Right forelimb (tissue), 1 donor: ENCODE measurements at places on chromosomes 2 and 18.

DNA sequence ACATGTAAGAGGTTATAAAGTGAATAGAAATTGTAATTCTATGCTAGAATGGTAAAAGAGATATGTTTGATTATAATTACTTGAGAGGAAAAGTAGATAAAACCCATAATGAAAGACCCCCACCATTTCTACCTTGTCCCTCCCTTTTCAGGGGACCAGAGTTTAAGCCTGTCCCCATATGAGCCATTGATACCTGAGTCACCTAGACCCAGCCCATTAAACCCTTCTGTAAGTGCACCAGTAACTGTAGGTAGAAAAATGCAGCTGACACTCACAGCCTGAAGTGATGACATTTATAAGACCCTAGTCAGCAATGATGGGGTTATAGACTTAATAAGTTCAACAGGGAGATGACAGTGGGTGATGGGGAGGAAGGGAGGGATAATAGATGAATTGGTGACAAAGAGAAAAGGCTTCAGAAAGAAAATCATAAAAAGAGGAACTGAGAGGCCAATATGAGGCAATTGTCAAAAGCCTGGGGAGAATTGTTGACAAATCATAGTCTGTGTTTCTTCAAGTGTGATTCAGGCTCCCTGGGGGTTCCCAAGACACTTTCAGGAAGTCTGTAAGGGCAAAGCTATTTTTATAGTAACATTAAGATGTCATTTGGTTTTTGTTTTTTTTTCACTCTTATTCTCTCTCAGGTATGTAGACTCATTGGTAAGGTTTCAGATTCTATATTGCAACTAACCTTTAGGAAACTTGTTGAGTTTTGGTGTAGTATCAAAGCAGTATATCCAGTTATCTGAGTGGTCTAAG lies 544.2 kb downstream of the SATB2 start:
- no peak for DNase-seq

GRCh38 chr2:95158891-95159619 lies 593 bp downstream of the ZNF514 start:
- peak; percentile 73 for DNase-seq

DNA sequence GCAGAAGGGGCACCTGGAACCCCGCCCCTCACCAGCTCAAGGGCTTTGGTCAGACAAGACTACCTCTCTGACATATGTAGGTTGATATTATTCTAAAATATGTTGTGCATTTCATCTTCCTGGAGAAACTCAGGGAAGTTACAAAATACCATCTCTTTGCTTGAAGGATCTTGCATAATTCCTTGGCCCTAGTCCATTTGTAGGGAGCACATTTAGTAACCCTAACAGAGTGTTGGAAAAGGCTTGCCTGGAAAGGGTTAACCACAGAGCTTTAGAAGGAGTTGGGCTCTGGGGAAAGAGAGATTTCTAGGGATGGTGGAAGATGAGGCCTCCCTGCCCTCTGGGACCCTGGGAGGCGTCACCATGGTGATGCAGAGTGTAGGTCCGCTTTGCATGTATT lies 143.0 kb upstream of the SLC1A4 start:
- DNase-seq: no peak

DNA sequence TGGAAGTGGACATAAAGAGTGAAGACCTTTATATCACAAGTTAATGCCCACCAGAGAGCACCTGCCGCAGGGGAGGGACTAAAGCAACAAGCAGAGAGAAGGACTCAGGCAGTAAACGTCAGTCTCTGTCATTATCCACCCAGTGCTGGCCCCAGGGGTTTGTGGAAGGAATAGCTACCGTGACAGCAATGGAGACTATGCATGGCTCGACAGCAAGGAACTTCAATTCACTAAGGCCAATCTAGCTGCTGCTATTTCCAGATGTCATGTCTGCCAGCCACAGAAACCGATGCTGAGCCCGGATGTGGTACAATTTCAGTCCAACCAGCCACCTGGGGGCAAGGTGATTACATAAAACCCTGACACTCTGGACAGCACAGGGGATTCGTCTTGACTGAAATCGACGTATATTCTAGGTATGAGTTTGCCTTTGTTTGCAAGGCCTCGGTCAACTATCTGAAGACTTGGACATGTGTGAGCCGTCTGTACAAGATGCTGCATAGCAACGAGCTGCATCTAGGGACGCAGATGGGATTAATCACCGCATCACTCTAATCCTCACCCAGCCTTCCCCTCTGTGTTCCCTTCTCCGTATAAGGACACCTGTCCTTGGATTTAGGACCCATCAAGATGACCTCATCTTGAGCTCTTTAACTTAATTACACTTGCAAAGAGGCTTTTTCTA lies 154.1 kb upstream of the SH3BP4 start:
- no peak for DNase-seq

DNA sequence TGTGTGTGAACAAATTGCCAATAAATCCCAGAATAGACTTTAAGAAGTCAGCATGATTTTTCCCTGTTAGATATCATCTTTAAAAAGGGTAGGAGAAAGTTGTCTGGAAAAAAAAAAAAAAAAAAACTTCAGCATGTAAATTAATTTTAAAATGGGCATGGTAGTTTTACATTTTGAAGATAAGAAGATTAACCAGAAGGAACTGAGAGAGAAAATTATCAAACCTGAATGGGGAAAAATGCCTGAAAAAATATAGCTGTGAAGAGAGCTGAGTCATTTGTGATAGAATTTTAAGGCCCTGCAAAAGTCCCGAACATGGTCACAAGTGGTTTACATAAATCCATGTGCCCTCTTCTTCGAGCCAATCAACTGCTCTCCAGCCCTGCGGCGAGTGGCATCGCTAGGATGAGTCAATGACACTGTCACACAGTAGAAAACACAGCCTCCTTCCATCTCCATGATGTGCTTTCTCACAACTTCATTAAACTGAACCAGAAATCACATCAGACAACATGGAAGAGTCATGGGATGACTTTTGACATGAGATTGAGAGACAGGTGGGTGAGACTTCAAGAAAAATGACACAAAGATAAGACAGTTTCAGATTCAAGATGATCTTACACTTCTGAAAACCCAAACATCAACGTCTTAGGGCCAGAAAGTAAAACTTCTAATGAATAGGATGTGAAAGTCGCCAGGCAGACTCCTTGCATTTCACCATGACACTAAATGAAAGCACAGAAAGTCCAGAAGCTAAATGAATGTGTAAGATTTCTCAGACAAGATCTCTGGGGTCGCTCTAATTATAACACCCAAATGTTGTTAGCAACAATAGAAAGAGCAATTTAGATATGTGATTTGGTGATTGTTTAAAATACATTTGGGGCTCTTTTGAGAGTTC lies 273.0 kb upstream of the ID2 start:
- DNase-seq: no peak

DNA sequence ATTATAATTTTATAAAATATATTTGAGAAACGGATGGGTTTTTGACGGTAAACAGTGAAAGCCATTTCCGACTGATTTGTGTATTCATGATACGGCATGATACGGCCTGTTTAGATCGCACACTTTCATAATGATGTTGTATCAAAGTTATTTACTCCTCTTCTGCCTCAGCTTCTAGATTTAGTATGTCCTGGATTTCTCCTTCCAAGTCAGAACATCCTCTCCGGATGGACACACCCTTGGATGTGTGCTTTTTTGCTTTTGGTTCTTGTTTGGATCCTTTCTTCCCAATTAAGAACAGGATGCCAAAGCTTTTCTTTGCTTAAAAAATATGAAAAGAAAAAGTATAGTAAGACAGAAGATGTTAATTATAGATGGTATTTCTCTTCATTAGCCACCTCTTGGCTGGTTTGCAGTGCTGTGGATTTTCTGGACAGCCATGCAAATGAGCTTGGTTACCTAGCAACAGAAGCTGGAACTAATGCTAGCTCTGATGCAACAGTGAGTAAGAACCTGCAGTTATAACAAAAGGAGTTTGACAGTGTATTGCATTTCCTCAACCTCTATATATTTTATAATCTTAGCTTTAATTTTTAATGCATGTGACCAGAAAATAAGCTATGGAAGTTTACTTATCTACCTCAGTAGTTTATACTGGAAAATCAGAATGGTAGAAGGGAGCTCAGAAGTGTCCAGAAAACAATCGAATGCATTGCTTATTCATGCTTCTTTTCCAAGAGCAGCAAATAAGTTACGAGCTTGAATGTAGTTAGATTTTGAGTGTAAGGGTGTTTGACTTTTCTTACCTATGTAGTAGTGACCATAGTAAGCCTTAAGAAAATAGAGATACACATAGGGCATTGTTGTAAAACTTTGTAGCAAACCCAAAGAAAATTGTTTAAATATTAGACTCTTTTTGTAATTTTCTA lies 27.9 kb downstream of the RMND5A start:
- no peak for DNase-seq
